ENCODE measurements at places on chromosomes 16 and 17.

- DNase-seq, result no peak
Measured at GRCh38 chr17:5050278-5050677, 15.1 kb upstream of the SLC52A1 start.

DNA sequence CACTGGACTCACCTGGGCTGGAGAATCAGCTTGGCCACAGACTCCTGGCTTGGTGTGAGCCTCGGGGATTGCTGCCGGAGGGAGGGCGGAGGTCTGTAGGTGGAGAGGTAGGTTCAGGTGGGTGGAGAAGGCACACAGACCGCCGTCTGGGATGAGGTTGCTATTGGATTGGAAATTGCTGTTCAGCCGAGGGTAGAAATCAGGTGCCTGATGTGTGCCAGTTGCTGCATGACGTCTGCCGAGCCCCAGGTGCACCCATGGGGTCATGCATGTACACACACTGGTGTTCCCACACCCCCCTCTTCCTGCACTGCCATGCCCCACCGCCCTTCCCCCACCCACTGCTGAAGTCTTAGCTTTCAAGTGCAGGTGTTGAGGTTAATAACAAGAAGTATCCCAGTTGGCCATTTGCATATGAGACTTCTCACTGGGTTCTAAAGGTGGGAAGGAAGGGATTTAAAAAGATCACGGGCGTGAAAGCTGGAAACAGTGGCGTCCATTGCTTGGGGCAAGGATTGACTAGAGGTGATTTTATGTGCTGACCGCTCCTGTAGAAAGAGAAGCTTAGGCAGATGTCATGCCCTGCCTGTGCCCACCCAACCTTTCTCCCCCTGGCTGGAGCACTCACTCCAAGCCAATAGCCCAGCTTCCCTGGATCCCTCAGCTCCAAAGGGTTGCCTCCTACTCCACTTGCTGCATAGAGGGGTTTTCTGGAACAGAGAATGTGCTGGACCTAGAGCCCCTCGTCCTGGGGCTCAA lies 193.6 kb downstream of the CCDC182 start:
- no peak for DNase-seq

DNA sequence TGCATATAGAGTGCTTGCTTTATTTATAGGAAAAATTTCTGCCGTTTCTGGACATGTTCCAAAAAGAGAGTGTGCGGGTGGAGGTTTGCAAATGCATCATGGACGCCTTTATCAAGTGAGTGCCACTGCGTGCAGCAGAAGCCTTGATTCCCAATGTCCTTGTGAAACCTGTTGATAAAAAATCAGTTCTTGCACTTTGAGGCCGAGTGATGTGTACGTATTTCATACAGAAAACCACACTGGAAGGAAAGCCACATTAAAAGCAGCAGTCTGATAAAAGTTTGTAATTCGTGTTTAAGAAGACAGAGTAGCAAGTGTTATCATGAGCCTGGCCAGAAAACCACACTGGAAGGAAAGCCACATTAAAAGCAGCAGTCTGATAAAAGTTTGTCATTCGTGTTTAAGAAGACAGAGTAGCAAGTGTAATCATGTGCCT lies 78.0 kb downstream of the KNOP1 start:
- DNase-seq, result no peak

DNA sequence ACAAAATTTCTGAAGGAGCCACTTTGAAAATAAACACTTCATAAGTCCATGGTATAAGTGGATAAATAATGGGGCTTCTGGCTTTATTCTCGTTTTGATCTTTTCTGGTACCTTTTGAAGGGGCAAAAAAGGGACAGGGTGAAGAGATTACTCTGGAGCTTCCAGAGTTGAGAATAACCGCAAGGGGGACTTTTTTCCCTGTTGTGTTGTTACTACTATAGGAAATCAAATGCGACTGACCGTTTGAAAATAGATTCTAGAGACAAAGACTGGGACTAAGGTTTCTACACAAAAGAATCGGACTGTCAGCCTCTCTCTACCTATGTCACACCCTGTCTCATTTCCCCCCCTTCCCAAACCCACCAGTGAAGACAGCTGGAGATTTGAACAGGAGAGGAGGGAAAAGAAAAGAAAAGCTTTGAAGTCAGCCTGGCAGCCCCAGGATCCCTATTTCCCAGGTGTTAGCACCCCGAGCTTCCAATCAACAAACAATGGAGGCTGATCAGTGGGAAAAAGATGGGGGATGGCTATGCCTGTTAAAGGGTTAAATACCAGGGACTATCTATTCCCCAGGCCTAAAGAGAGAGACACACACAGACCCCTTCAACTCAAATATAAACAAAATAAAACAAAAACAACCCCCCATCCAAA lies 8.4 kb downstream of the HOXB4 start:
- no peak for DNase-seq

- DNase-seq, result no peak
Measured at GRCh38 chr16:25006504-25007056, 8.6 kb downstream of the ARHGAP17 start.

GRCh38 chr16:84478172-84478947 lies 26.1 kb downstream of the MEAK7 start:
- no peak for DNase-seq

DNA sequence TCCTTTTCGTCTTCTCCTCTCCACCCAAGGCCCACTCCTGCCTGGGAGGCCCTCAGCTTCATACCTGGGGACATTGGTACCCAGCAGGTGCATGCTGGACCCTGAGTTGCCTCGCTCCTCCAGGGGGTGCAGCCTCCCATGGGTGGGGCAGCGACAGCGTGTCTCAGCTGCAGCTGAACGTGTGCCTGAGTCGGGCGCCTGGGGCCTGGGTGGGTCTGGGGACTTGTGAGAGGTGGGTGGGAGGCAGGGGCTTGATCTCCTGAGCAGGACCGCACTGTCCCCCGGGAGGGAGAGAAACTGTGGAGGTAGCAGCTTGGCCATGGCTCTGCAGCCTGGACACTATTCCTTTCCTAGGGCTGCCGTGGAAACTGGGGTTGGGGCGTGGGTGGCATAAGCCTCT lies 24.8 kb upstream of the ENGASE start:
- no peak for DNase-seq

GRCh38 chr17:27906623-27907022 lies 13.5 kb upstream of the LYRM9 start:
- no peak for DNase-seq

DNA sequence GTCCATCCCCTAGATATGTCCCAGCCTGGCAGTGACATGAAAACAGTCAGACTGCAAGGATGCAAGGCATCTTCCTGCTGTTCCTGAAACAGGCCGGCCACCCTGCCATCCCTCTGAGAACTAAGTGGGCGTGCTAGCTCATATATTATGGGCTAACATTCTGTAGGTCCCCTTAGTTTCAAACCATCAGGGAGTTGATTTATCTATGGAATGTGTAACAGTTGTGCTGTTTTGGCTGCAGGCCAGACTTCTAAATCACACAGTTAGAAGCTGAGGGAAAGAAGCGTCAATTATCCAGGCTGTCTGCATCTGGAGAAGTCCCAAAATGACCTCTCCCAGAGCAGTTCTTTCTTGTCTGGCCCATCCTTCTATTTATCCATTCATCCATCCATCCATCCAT lies 102.7 kb upstream of the DNAH9 start:
- no peak for DNase-seq

GRCh38 chr16:83940119-83940518 lies 12.9 kb upstream of the OSGIN1 start:
- no peak for DNase-seq

- no peak for DNase-seq
Measured at GRCh38 chr17:63317166-63317840, 128.8 kb downstream of the CYB561 start.

GRCh38 chr17:73211745-73212144 lies 18.9 kb downstream of the COG1 start:
- no peak for DNase-seq

- DNase-seq, result no peak
Measured at GRCh38 chr16:75063549-75064088, 53.0 kb downstream of the LDHD start.

- DNase-seq, result no peak
Measured at GRCh38 chr16:56911771-56912571, 20.0 kb upstream of the HERPUD1 start.

- no peak for DNase-seq
Measured at GRCh38 chr17:31444026-31444425, 52.6 kb downstream of the RAB11FIP4 start.

- DNase-seq, result peak; percentile 90
Measured at GRCh38 chr17:61583242-61583641, 7.8 kb downstream of the NACA2 start.

DNA sequence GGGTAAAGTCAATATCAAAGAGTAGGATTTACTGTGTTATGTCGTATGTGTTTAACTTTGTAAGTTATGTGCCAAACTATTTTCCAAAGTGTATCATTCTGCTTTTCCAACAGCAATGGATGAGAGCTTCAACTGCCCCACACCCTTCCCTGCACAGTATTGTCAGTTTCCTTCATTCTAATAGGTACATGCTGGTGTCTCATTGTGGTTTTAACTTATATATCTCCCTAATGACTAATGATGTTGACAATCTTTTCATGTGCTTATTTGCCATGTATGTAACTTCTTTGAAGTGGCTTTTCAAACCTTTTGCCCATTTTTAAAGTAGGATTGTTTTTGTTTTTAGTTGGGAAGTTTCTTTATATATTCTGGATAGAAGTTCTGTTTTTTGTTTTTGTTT lies 3.8 kb downstream of the DDX19B start:
- no peak for DNase-seq

DNA sequence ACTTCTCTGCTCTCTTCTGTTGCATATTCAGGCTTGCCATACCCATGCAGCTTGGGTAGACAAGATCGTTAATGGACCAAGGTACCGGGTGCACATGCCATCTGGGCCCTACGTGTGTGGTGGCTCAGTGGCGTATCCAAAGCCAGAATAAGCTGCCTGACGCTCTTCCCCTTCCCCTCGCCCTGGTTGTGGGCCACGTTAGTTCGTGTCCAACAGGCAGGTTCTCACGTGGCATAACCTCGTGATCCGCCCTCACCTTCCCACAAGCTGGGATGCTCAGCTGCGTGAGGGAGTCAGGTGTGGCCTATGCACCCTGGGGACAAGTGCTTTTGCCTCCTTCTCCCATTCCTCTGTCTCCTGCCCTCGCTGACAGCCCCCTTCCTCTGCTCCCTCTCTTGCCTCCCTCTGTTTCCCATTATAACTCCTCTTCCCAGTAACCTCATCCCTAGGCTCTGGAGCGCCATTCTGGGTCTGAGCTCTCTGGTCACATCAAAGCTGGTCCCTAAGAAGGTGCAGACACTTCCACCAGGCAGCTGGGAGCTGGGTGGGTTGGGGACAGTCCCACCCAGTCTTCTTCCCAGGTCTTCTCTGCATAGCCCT lies 77.6 kb downstream of the PLD6 start:
- DNase-seq, result no peak

DNA sequence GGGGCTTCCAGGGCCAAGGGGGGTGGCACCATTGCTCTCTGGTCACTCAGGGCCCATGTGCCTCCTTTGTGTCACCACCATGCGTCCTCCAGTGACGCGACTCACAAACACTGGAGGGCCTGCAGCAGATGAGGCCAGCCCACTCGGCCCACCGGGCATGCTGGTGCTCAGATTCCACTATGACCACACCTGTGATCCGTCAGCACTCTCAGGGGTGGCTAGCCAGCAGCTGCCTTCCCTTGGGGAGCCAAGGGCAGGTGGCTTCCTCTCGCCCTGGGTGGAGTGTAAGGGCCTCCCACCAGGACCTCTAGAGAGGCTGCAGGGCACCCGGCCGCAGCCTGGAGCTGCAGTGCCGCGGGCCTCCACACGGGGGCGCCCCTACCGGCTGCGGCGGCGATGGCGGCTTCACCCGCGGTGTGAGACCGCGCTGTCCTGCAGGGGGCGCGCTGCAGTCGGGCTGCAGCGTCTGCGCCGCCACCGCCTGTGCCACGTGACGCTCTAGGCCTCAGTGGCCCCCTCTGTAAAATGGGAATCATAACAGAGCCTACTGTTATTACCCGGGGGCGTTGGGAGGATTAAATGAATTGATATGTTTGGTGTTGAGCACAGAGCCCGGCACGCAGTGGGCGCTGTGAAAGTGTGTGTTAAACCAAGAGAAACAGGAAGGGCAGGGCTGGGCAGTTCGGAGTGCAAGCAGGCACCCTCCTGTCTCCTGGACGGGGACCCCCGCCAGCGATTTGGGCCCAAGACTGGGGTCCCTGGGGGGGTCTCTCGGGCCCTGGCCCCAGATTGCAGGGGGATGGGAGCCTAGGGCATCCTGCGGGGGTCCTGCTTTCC lies 192.4 kb upstream of the GSE1 start:
- peak; percentile 42 for DNase-seq

DNA sequence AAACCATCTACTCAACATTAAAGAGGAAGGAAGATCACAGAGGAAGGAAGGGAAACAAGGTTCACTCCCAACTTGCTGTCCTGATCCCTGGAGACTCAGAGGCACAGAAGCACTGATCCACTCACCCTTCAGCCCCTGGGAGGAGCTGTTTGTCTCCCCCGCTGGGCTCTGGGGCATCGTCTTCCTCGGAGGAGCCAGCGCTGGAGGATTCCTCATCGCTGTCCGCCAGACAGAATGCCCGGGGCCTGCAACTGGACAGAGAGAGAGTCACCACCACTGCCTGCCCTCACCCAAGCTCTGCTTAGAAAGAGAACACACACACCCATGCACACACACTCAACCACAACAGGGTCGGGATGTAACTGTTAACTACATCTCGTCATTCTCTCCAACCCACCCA lies 24.8 kb upstream of the ERN1 start:
- DNase-seq, result no peak

DNA sequence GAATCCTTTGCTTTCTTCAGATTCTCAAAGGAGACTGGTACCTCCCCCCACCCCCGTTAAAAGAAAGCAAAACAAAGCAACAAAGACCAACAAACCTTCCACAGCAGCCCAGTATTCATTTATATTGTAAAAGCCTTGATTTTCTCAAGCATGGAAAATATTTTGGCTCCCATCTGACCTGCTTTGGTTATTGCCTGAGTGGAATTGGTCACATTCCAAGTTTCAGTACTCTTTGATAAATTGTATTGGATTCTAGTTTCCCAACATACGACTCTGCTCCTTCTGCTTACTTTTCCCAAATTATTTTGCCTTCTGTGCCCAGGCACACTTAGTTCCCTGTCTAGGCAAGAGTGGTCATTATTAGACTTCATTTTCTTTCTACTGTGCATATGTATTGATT lies 1.3 kb downstream of the ABCC11 start:
- peak; percentile 4 for DNase-seq

GRCh38 chr16:21302454-21302853 lies 24.4 kb upstream of the CRYM start:
- DNase-seq, result no peak

- DNase-seq, result no peak
Measured at GRCh38 chr17:1108478-1108764, 71.4 kb downstream of the ABR start.

GRCh38 chr17:15465045-15465701 lies 2.2 kb downstream of the CDRT4 start:
- no peak for DNase-seq
